ENCODE measurements at places on chromosomes 3 and 15. TPM values are rescaled to one million over a fixed set of nuclear protein-coding genes. Genes with fewer than 3 reads are reported as not detected.

Gene ALDH1A2
- total RNA-seq = 3.8 TPM

Gene ATP13A3
- 913 TPM for total RNA-seq

Gene ALDH1L1
- 0.96 TPM for total RNA-seq

Gene CPEB1
- 14.1 TPM for total RNA-seq

Gene FEZF2
- not detected for total RNA-seq

Measured in smooth muscle cell of the pulmonary artery (primary cell).